ENCODE measurements at places on chromosomes 12 and 14.
A peak's percentile ranks its signal among the peaks of the same experiment; 100 is the strongest.

GRCh38 chr12:4156317-4156716 lies 117.2 kb upstream of the CCND2 start:
- DNase-seq = no peak

- DNase-seq = no peak
Measured at GRCh38 chr14:94975366-94975765, 182.0 kb downstream of the DICER1 start.

GRCh38 chr12:90028635-90029051 lies 320.0 kb upstream of the ATP2B1 start:
- DNase-seq = no peak

DNA sequence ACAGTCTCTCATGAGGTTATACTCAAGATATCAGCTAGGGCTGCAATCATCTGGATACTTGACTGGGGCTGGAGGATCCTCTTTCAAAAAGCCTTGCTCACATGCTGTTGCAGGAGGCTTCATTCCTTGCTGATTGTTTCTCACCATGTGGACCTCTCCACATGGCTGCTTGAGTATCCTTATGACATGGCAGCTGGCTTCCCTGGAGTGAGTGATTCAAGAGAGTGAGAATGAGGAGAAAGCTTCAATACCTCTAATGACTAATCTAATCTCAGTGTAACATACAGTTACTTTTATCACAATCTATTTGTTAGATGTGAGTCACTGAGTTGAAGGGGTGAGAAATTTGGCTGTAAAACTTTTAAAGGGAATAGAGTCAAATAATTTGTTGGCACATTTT lies 14.4 kb upstream of the SDR39U1 start:
- no peak for DNase-seq

GRCh38 chr12:56229082-56229481 lies 769 bp upstream of the SLC39A5 start:
- no peak for DNase-seq

DNA sequence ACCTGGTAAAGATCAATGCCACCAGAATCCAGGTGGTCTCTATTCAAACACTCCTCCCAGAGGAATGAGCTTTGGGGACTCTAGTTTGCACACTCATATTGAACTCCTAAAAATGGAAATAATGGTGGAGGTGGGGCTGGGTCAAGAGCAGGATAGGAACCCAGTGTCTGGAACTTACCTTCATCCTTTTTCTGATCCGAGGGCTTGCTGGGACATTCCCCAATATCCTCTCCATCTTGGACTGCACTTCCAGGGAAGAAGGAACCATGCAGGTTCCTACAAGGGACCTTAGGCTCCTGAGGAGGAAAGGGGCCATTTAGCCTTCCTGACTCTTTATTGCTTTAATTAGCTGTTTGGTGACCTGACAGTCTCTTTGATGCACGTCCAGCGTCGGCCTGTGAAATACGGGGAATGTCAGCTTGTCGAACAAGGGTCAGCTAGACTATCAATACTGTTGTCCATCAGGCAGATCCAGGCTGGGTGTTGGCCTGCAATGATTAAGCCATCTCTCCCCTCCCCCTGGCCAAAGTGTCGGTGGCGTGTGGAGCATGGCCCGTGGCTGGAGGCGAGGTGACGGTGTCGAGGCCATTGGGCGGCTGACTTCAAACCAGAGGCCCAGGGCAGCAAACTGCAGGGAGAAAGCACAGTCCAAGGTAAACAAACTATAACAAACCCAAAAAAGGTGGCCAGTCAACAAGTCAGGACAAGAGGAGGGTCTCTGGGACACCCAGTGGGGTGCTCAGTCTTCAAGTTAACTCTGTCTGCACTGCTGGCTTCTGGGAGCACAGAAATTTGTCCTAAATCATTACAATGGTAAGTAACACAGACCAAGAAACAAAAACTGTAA lies 405.2 kb upstream of the TBX3 start:
- DNase-seq = no peak

DNA sequence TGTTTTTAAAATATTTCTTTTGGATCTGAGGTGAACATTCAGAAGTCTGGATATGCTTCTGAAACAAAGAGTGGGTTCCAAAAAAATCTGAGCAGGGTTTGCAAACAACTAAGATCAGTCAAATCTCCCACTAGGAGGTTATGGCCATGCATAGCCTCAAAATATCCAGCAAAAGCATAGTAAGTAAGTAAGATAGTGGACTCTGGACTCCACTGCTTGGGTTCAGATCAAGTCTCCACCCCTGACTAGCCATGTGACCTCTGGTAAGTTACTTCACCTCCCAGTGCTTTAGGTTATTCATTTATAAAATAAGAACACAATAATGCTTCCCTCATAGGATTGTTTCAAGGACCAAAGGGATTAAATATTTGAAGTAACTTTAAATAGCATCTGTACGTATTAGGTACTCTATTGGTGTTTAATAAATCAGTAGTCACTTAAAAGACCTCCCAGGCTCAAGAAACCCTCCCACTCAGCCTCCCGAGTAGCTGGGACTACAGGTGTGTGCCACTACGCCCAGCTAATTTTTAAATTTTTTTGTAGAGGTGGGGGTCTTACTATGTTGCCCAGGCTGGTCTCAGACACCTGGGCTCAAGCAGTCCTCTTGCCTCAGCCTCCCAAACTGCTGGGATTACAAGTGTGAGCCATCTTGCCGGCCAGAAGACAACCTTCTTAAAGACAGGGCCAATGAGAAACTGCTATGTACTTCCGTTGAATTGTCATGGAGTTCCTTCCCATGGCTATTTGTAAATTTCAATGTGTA lies 95.7 kb upstream of the SOX5 start:
- no peak for DNase-seq

DNA sequence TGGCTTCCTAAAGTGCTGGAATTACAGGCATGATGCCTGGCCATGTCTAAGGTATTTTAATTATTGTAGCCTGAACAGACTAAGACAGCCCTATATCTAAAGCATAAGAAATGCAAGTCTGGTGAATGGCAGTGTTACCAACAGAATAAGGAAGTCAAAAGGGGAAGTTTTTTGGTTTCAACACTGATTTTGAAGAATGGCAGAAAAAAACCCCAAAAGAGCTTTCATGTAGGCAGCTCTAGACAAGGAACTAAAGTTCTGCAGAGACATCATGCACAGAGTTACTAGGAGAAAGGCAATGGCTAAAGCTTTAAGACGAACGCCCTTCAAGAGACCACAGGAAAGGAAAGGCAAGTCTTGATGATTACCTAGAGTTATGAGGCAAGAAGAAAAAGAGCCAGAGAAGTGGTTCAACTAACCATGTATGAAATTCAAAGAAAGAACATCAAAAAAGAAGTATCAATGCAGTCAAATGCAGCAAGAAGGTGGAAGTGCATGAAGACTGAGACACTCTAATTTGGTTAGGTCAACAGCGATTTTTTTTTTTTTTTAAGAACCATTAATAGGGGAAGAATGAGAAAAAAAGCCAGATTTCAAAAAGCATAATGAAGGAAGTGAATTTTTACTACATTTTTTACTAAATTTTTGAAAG lies 50.8 kb downstream of the RPS6KA5 start:
- no peak for DNase-seq

DNA sequence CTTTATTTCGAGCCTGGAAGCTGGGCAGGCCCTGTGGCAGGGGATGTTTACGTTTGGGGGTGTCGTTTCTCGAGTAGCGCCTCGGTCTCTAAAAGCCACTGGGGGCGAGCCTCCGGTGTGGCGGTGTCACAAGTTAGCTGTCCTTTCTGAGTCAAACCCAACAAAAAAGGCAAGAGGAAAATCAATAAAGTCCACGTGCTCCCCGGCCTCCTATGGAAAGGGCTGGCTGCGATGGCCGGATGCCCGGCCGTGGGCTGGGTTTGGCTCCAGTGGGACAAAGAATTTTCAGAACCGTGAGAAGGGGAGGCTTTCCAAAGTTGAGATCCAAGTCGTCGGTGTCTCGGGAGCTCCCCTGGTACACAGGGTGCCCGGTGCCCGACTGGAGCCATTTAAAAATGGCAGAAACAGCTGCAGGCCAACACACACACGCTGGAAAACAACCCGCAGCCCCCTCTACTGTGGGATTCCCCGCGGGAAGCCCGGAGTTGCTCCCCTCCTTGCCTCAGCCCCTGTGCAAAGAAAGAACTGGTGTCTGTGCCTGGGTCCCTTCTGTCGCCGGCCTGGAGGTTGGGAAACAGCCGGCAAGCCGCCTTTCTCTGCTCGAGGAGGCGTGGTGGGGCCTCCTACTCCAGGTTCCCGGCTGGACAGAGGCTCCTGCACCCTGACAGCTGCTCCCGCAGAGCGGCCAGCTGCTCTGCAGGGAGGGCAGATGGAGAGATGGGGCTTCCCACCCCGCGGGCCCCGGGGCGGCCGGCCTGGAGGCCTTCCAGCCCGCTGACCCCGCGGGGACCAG lies 1.9 kb downstream of the BCL7A start:
- DNase-seq = peak; percentile 28

GRCh38 chr12:62459976-62460375 lies 6.7 kb upstream of the MON2 start:
- DNase-seq = no peak

DNA sequence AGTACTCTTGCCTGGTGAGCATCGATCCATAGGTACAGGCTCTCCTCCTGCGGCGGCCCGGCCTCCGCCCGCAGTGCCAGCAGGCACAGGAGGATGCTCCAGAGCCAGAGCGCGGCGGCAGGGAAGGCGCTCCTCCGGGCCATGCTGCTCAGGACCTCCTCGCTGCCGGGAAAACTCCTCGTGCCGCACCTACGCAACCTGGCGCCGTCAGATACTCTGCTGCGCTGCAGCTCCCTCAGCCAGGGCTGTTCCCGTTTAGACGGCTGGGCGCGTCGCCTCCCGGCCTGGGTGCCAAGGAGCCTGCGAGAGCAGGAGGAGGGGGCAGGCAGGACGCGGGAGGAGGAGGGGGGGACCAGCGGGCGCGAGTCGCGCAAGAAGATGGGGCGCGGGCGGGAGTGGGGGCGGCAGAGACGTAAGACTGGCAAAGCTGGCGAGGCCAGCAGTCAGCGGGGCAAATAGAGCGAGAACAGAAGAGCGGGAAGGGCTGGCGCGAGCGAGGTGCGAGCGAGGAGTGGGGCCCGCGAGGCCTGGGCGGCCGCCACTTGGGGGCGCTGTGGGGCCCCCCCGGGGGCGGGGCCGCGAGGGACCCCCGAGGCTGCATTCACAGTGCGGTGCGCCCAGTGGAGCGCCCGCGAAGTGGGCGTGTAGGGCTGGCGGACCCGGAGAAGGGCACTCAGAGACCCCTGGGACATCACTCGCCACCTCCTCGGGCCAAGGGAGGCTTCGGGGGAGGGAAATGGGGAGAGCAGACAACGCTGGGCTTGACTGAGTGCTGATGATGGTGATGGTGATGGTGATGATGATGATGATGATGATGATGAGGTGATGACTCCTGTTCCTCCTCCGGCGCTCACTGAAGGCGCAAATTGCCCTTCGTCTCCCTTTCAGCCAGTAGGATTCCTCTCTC lies at the start of gene WIF1:
WIF1 (minus strand) TSS at position 257 of the 907 bp plus-strand sequence; CDS start at position 143, 114 bp downstream.
- no peak for DNase-seq

- no peak for DNase-seq
Measured at GRCh38 chr14:32014057-32014456, 63.0 kb upstream of the ARHGAP5 start.

DNA sequence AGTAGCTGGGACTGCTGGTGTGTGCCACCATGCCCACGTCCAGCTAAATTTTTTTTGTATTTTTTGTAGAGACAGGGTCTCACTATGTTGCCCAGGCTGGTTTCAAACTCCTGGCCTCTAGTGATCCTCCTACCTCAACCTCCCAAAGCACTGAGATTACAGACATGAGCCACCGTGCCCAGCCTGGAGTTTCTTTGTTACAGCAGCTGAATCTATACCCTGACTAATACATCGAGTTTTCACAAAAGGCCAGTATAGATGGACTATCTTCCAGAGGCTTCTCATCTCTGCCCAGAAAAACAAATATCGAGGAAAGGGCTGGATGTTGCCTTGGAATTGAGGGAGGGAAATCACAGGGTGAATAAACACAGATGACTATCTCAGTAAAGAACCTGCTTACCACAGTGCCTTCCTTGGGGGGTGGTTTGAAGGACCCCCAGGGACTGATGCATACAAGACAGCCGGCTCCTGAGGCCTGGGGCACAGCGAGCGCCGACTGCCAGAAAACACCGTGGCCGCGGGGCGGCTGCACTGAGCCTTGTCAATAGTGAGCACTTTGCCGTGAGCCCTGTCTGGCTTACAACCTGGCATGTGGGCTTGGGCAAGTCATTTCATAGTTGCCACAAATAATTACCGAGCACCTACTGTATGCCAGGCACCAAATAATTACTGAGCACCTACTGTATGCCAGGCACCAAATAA lies 111.9 kb downstream of the SCARB1 start:
- no peak for DNase-seq

DNA sequence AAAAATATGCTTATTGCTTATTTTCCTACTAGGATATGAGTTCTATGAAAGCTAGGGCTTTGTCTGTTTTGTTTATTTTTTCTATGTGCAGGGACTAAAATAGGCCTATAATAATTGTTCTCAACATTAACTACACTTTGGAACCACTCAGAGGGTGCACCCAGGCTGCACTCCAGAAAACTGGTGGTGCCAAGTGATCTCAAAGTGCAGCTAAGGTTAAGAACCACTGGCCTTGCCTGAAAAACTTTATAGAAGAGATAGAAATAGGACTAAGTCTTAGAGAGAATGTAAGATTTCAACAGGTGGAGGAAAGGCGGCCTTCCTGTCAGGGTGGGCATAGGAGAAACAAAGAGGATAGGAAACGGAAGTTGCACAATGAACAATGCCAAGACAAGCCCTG lies 37.7 kb upstream of the NR1H4 start:
- no peak for DNase-seq

GRCh38 chr14:47009615-47010014 lies 358.0 kb upstream of the RPL10L start:
- no peak for DNase-seq

DNA sequence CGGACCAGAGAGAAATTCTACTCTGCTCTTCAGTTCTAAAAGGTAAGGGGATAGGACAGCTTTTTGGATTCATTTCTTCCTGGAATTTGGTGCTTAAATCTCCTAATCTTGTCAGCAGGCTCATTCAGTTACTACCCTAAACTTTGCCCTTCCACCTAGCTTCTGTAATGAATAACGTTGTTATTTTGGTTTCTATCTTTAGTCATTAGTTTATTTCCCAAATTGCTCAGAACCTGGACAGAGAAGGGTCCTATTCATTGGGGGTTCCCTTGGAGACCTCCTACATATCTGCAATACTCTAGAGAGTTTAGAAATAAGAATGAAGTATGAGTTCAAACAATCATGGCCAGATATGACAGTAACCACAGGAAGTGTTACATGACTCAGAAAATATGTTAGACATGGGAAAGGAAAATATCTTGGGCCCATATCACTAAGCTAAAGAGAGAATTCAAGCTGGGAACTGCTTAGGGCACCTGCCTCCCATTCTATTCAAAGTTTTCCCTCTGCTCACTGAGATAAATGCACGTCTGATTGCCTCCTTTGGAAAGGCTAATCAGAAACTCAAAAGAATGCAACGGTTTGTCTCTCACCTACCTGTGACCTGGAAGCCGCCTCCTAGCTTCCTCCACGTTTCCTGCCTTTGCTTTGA lies 87.9 kb downstream of the GAS2L3 start:
- no peak for DNase-seq

DNA sequence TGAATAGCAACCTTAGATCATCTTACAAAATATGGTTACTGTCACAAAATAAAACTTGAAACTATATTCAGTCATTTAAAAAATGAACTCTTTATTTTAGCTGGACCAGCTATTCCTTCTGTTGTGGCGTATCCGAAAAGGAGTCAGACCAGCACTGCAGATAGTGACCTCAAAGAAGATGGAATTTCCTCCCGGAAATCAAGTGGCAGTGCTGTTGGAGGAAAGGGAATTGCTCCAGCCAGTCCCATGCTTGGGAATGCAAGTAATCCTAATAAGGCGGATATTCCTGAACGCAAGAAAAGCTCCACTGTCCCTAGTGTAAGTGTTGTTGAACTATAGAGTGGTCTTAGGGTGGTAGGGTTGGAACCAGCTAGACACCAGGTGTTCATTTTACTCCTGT lies 47.7 kb downstream of the CKB start:
- no peak for DNase-seq
